ENCODE measurements at places on chromosomes 2 and 18.

DNA sequence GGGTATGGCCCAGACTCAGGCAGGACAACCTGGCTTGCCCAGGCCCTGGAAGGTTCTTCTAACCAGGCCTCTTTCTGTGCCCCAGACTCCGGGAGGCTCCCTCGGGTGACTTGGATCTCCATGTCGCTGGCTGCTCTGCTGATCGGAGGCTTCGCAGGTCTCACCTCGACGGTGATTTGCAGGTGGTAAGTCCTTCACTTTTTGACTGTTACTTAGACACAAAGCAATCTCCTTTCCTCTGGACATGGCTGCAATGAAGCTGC is 103.5 kb downstream of the TPO start:
- DNase-seq, result no peak

DNA sequence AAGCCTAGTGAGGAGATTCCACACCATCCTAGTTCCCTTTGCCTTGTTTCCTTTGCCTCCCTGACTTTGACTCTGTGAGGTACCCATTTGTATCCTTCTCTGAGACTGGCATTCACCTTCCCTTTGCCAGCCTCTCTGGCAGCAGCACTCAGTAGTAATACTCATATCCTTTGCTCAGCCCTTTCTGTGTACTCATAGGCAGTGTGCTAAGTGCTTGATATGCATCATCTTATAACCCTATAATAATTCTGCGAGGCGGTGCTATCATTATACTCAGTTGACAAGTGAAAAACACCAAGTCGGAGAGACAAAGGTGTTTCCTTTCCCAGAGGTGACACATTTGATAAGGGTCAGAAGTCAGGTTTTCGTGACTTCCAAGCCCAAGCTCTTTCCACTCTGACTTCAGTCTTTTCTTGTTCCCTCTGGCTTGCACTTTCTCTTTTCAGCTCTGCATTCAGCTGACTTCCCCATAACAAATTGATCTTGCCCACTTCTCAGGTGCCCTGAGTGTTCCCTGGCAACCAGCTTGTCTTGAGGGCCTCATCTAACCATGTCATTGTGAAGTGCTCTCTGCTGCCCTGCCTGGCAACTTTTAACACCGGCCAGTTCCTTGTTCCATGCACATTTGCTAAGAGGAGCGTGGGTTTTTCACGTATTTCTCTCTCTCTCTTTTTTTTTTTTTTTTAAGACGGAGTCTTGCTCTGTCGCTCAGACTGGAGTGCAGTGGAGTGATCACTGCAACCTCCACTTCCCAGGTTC is 94.5 kb upstream of the UPP2 start:
- DNase-seq, result peak; percentile 71

GRCh38 chr2:227939271-227940027 is 68.0 kb downstream of the DAW1 start:
- no peak for DNase-seq

DNA sequence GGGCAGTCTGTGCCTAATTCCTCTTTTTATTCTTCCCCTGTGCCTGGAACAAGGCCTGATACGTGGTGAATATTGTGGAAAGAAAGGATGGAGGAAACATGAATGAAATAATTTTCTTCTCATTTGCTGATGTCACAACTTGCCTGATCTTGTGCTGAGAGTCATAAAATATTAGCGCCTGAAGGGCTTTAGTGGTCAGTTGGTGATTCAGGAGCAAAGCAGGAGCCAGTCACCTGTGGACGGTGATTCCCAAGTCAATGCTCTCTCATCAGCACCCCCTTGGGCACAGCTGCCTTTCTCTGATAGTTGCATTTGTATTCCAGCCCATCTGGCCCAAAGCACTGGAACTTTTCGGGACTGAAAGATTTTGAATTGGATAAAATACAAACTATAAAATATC is 502.6 kb upstream of the RAB12 start:
- no peak for DNase-seq

GRCh38 chr2:7559791-7560190 is 642.6 kb downstream of the RNF144A start:
- no peak for DNase-seq

Measured in NCI-H2029 (cell line).